ENCODE measurements at places on chromosomes 7 and 10. TPM values are rescaled to one million over a fixed set of nuclear protein-coding genes. Genes with fewer than 3 reads are reported as not detected.

Gene COL13A1
- 0.63 TPM for total RNA-seq

Gene ADARB2
- total RNA-seq = not detected

Gene EPO
- total RNA-seq = not detected

Gene LHPP
- total RNA-seq = 11.6 TPM

Gene GIMAP1
- total RNA-seq = not detected

Gene MUC12
- total RNA-seq = 20.6 TPM

All from A549 treated with CORT108297 at 1 μM for 4 hours (cell line).